Mucosa of descending colon (tissue), 3 donors: ENCODE measurements at places on chromosomes 6 and 20. TPM values are rescaled to one million over a fixed set of nuclear protein-coding genes. Genes with fewer than 3 reads are reported as not detected.

The MYB gene
- total RNA-seq: 56.3 TPM

GRCh38 chr20:45304464-45304999 is 2.1 kb upstream of the RBPJL start:
- no peak for DNase-seq

GRCh38 chr20:62551407-62552323 is 75.9 kb upstream of the GATA5 start:
- DNase-seq: no peak

The OR2H2 gene
- total RNA-seq: not detected

GRCh38 chr6:165659945-165660856 is 2.8 kb downstream of the PDE10A start:
- DNase-seq: no peak

The C6orf141 gene
- total RNA-seq: 10.6 TPM

GRCh38 chr6:27168586-27169443 is 78.7 kb upstream of the PRSS16 start:
- DNase-seq: no peak

The NKAPL gene
- 2.8 TPM for total RNA-seq

GRCh38 chr20:34974246-34974645 is 18.6 kb downstream of the MYH7B start:
- DNase-seq: no peak

The BPIFB4 gene
- not detected for total RNA-seq

DNA sequence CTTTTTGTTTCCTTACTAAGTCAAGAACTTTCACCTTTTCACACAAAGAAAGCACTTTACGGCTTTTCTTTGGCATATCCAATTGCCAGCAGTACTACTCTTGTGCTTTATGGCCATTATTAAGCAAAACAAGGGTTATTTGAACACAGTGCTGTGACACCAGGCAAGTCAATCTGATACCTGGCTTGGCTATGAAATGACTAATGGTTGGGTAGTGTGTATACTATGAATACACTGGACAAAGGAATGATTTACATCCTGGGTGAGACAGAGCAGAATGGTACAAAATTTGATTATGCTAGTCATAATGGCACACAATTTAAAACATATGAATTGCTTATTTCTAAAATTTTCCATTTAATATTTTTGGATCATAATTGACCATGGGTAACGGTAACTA is 22.1 kb upstream of the ADGRF1 start:
- no peak for DNase-seq

GRCh38 chr6:110878751-110879522 is 4.4 kb downstream of the AMD1 start:
- DNase-seq: peak; percentile 49
